CD4-positive, CD25-positive, alpha-beta regulatory T cell (primary cell): ENCODE measurements at places on chromosomes 16 and 17. TPM values are rescaled to one million over a fixed set of nuclear protein-coding genes. Genes with fewer than 3 reads are reported as not detected.

SOST gene
- total RNA-seq: not detected

- DNase-seq: no peak
These were observed 38.2 kb downstream of the WSCD1 start for GRCh38 chr17:6108382-6108781.

- DNase-seq: no peak
These were observed 141.8 kb downstream of the CMIP start for GRCh38 chr16:81586417-81586816.

DNA sequence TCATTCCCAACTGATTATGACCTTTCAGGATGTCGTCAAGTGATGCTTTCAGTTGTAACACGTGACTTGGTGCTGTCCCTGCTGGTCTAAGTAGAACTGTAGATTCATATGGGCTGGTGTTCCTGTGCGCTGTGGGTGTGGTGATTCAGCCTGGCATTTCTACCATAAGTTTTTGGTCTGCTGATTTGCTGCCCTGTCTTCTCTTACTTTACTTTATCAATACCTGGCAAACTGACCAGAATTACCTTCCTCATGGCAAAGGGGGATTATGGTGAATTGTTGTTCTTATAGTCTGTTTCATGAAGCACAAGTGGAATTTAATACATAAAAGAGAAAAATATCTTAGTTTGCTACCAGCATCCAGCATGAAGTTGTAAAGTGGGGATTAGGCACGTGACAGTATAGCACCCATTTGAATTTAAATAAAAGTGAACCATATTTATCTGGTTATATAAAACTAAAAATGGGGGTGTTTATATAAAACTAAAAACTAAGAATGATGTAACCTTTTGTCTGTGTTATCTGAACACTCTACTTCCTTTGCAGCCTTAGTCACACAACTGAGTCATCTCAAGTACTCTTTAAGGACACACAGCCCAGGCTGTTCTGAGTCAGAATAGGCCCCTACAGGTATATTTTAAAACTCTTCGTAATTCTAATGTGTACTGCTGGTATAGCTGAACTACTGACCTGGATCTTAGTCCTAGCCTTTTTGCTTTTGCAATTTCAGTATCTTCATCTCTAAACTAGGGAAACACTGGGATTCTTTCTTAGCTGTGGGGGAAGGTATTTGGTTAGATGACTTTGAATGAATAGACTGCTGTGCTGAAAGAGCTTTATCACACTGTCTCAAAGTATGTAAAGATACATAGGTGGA, 28.3 kb downstream of the TTC19 start:
- peak; percentile 41 for DNase-seq

DNA sequence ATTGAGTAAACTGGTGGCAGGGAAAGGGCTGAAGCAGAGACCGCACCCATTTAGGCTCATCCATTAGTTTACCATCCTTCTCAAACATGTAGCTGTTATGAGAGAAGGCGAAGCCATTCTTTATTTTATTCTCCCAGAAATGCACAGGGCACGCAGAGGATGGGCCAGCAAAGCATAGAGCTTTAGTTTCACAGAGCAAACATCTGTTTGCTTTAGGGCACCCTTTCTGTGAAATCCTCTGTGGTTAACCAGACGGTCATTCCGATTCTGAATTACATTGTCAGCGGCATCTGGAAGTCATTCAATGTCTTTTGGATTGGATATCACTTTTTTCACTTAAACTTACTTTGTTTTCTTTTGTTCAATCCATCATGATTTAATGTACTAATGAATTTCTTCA, 96.0 kb downstream of the TOX3 start:
- DNase-seq: no peak

CNGB1 gene
- total RNA-seq: not detected

DNA sequence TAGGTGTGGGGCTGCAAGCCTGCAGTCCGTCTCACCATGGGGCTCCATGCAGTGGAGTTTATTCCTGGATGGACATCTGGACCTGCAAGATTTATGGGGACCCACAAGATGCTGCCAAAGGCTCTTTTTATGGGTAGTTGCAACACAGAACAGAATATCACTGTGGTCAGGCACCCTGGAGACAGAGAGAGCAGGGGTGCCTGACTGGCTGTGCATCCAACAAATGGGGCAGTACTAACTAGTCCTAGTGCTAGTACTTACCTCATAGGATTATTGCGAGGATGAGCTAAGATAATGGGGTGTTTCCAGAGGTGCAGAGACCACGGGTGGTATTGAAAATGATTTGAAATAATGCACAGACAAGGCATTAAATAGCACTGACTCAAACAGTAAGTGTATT, 42.4 kb upstream of the MMP2 start:
- no peak for DNase-seq

GRCh38 chr16:87409153-87409552, 17.0 kb downstream of the MAP1LC3B start:
- no peak for DNase-seq

TM4SF5 gene
- total RNA-seq: not detected

CX3CL1 gene
- 0.15 TPM for total RNA-seq

ACSM2A gene
- total RNA-seq: not detected

DNA sequence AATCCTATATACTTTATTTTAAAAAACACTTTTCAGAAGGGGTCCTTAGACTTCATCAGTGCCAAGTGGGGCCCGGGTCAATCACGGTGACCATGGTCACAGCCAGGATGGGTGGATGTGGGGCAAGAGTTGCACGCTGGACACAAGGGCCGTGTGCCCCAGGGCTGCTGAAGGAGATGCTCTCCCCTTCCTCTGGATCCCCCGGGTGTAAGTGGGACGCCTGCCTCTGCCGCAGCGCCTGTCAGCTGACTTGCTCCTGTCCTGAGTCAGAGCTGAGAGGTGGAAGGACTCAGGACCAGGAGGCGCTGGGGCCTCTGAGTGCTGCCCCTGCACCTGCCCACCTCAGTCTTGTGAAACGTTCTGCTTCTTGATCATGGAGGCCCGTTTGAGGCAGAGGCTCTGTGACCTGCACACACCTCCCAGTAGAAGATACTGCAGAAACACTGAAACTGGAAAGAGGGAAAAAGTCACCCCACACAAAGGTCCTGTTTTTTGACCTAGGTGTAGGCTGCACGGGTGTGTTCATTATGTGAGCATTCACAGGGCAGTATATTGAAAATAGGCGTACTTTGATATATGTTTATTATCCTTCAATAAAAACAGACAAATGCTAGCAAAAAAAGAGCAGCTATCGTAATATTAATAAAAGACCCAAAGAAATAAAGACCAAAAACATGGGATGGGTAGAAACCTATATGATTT, 40.9 kb upstream of the BAHCC1 start:
- DNase-seq: no peak

ALOXE3 gene
- total RNA-seq: 0.15 TPM

- no peak for DNase-seq
These were observed 31.9 kb downstream of the MSI2 start for GRCh38 chr17:57288040-57288772.

RNF112 gene
- 0.39 TPM for total RNA-seq

DNA sequence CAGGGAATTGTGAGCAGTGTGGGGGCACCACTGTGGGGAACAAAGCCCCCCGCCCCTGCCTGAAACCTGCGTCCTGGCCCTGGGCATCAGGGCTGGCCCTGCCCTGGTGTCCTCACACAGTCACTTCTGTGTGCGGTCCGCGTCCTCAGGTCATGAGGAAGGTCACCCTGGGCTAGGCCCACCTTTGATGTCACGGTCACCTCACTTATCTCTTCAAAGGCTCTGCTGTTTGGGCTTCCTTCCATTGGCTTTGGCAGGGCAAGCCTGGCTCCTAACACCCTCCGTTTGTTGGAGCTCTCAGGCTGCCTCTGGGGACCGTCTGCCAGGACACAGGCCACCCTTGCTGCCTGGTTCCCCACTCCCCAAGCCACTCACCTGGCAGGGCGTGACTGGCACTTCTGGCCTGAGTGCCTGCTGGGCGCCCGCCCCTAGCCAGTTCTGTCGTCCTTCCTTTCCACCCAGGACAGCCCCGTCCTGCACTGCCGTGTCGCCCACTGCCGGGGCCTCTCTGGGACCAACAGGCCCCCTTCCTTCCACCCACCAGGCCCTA, 8.8 kb downstream of the CENPX start:
- no peak for DNase-seq

GRCh38 chr17:27631897-27632725, 1.1 kb downstream of the LGALS9 start:
- DNase-seq: no peak

SPNS2 gene
- total RNA-seq: 0.94 TPM

ATAD5 gene
- total RNA-seq: 5.7 TPM

- no peak for DNase-seq
These were observed 30.8 kb upstream of the DHX40 start for GRCh38 chr17:59534583-59534982.
